Kasumi-1 (cell line): ENCODE measurements at places on chromosomes 6 and 20.

GRCh38 chr6:165782134-165782533 lies 119.1 kb upstream of the PDE10A start:
- no peak for DNase-seq

DNA sequence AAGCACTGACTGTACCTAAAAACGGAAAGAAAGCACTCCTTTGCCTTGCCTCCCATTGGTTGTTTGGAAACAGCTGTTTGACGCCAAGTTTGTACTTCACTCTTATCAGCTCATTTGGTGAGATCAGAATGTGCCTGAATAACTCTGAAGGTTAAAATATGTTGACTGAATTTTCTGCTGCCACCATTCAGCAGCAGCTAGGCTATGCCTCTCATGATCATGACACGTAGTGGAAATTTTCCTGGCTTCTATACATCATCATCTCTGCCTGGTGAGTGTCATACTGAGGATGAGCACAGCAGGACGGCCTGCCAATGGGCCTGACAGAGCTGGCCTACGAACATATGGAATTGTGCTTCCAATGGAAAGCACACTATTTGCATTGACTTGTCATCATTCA lies 704.9 kb upstream of the CITED2 start:
- no peak for DNase-seq

GRCh38 chr6:35980991-35981645 lies 43.3 kb downstream of the SLC26A8 start:
- DNase-seq, result no peak

DNA sequence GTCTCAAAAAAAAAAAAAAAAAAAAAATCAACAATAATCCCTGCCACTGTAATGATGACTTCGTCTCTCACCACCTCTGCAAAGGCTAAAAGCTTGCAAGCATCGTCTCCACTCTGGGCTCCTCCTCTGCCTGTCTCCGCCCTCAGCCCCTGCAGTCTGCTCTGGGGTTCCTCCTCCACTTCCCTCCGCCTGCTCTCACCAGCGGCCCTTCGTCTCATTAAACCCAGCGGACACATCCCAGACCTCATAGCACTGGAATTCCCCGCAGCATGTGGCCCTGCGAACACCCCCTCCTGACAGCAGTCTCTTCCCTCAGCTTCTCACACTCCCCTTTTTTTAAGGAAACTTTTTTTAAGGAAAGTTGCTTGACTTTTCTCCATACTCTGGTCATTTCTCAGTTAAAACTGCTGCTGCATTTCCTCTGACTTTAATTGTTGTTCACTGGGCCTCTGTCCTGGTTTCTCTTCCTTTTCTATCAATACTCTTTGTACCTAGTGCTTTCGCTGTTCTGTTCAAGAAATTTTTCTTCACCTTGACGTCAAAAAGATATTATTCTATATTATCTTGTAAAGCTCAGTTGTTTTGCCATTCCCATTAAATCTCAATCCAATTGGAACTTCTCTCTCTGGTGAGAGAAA lies 70.9 kb upstream of the PLEKHG1 start:
- peak; percentile 32 for DNase-seq

DNA sequence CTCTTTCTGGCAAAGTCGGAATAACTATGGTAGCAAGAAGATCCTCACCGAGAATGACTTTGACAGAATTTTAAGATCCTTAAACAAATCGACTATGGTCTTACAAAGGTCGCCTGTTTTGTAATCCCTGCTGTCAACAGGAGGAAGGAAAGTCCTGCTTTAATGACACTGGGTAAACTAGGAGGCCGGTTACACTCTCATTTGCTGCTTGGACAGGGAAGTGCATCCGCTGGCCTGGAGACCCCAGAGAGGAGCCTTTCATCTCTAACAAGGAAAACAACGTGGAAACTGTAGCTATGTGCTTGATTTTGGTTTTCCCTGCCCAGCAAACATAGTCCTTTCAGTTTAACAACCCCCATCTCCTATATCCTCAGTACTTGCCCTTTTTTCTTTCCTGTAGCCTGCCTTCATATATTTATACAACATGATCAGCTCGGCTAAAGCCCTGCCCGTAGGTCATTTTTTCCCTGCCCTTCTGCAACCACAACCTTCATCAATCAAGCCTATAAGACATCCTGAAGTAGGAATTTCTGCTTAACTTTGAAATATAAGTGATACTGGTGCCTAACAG lies 97.2 kb upstream of the RIN2 start:
- no peak for DNase-seq

GRCh38 chr6:139608466-139609261 lies 234.2 kb upstream of the CITED2 start:
- DNase-seq, result no peak

GRCh38 chr20:15814911-15815310 lies 758.3 kb downstream of the KIF16B start:
- no peak for DNase-seq

DNA sequence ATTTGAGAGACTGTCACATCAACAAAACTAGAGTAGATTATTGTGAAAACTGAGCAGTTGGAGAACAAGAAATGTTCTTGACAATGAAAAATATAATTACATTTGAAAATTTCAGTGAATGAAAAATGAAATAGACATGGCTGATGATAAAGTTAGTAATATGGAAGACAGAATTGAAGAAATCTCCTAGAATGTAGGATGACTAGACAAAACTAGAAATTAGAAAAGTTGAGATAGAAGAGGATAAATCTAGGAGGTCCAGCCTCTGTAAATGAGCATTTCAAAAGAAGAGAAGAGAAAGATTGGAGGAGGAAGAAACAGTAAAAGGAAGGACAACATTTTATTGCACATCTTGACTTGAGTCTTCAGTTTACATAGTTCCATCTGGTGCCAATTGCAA lies 178.7 kb downstream of the NFATC2 start:
- no peak for DNase-seq

- DNase-seq, result no peak
These were observed 440.1 kb downstream of the PREX1 start for GRCh38 chr20:48387675-48388074.

- DNase-seq, result no peak
These were observed 195.7 kb upstream of the KCNK16 start for GRCh38 chr6:39518221-39518620.

- no peak for DNase-seq
These were observed 26.5 kb downstream of the PDE10A start for GRCh38 chr6:165636402-165637048.

DNA sequence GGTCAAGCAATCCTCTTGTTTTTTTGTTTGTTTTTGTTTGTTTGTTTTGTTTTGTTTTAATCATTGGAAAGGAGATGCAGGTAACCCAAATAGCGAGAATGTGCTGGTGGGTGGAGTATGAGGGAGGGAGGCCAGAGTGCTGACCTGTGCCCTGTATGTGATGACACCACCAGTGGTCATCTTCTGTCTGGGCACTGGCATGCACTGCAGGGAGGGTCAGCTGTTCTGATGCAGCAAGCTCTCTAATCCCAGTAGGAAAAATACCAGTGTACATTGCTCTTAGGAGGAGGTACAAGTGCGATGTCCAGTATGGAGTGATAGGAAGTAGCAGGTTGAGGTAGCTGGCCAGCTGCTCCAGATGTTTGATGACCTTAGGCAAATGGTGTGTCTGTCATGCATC lies 2.9 kb upstream of the CST1 start:
- no peak for DNase-seq
